AG08396 (cell line): ENCODE measurements at places on chromosomes 6 and 20.
A peak's percentile ranks its signal among the peaks of the same experiment; 100 is the strongest.

GRCh38 chr6:118787724-118788423, 106.1 kb upstream of the ASF1A start:
- DNase-seq: no peak

DNA sequence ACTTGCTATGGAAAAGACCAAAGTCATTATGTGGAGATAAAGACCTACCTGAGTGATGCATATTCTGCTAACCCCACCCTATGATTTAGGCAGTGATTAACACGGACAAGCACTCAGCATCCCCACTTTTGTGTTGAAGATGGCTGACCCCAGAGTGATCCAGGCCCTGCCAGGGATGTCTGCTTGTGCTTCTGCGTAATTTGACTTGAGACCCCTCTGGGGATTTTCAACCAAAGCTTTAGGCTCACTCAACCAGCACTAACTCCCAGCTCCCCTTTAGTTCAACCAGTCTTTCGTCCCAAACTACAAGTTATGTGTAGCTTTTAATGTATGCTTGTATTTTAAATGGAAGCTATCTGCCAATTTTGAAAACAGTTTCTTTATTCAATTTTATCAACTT, 538.0 kb upstream of the ID4 start:
- DNase-seq: no peak

DNA sequence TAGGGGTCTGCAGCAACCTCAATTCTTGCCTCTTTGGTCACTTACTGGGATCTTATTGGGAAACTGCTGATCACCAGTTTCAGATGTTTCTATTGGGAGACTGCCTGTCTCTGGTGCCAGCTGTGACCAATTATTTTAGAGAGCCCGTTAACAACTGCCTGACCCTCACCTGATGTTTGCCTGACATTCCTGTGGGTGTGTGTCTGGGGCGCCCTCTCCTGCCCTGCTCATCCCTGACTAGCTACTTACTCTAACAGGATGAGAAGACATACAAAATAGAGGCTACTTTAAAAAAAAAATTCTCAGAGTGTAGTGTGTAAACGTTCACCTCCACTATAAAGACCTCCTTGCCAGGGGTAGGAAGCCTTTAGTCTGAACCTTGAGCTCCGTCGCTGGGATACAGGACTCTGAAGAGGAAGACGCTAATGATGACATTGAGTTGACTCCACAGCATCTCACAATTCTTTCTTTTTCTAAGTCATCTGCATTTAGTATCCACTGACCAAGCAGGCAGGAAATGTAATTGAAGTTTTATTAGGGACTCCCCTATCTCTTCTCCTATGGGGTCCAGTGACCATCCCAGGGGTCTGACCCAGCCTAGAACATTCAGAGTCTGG, 54.6 kb upstream of the DDR1 start:
- DNase-seq: no peak

GRCh38 chr20:63830841-63831588, at the start of gene ZBTB46:
Gene ZBTB46 (minus strand): TSS chr20:63831264. CDS start chr20:63790757, 40,507 bp downstream.
- DNase-seq: peak; percentile 97

DNA sequence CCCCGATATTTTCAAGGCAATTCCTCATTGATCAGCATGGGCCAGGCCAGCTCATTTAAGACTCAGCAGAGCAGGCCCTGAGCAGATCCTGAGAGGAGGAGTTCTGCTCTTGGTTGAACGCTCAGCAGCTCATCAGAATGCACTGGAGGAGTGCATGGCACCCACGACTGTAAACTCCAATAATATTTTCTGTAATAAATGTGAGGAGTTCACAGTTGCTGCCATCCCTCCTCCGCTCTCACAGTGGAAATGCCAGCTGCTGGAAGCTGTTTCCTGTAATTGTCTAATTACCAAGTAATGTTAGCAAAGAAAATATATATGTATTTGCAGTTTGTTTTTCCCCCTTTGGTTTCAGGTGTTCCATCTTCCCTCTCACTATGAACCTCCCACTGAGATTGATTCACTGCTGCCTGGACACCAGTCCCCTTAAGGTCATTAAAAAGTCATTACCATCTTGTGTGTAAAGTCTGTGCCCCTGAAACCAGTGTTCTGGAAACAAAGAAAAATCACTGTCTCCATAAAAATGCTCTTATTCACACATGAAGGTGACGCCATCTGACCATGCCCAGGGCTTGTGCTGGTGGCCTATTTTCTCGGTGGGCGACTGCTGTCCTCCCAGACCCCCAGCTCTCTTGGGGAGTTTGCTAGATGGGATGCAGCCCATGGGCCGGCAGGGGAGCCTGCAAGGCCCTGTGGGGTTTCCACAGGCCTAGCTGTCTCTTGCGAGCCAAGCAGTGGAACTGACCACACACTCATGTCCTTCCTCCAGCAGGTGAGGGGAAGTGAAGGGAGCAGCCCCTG, 374.2 kb downstream of the ZFAND3 start:
- DNase-seq: no peak

- no peak for DNase-seq
These were observed 96.7 kb downstream of the SLC22A23 start for GRCh38 chr6:3359973-3360726.

- DNase-seq: no peak
These were observed 120.0 kb downstream of the CEBPB start for GRCh38 chr20:50310673-50311051.

DNA sequence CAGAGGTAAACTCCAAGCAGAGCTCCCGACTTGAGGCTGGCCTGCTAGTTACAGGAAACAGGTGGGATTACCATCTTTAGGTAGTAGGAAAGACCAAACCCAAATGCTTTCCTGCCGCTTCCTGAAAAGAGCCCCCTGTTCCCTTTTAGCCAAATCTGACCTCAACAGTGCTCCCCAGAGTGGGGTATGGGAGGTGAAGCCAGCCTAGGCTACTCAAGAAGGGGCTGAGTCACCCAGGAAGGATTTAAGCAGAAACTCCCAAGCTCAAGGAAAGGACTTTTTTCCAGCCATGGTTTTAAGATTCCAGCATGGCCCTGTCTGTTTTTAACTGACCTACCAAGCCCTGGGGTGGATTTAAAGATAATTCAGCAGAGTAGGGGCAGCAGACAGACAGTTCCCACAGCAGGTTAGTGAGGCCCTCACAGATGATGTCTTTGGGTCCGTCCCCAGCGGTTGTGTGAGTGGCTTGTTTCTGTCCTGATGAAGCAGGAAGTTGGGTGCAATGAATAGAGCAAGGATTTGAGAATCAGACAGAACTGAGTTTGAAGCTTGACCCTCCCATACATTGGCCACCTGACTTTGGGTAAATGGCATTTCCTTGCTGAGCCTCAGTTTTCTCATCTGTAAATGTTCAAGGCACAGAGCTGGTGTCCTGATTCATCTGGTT, 76.9 kb upstream of the MAFB start:
- no peak for DNase-seq

GRCh38 chr20:60803335-60804055, 448.6 kb upstream of the CDH4 start:
- no peak for DNase-seq

DNA sequence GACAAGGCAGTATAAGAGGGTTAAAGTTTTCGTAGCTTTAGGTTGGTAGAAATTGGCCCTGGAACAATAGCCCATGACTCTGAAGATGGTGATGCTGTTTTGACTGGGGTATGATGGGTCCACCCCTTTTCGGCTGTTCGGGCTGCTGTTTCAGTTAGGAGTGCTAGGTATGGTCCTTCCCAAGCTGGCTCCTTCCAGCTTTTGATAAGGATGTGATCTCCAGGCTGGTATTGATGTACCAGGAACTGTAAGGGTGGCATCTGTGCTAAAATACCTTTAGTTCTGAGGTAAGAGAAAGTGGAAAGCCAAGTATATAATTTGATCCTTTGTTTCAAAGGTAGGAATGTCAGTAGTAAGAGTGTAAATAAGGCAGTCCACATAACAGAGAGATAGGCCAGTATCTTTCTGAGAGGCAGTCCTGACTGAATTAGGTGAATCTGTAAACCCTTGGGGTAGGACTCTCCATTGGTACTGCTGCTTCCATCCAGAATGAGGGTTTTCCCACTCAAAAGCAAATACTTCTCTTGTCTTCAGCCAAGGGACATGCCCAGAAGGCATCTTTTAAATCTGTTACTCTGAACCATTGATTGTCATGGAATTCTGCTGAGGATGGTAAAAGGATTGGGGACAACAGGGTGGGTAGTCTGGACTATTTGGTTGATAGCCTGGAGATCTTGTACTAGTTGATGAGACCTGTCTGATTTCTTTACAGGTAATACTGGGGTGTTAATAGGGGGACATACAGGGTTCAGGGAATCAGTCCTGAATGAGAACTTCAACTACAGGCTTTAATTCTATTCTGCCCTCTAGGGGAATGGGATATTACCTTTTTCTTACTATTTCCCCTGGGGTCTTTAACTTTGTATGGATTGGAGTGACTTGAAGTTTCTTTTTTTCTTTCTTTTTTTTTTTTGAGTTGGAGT, 6.1 kb upstream of the ZNFX1 start:
- DNase-seq: no peak

- no peak for DNase-seq
These were observed 45.2 kb upstream of the PTPN1 start for GRCh38 chr20:50464725-50465650.

- DNase-seq: no peak
These were observed 614.9 kb downstream of the DOK5 start for GRCh38 chr20:55090286-55090685.

- DNase-seq: no peak
These were observed 9.5 kb upstream of the UQCC2 start for GRCh38 chr6:33720998-33721397.

DNA sequence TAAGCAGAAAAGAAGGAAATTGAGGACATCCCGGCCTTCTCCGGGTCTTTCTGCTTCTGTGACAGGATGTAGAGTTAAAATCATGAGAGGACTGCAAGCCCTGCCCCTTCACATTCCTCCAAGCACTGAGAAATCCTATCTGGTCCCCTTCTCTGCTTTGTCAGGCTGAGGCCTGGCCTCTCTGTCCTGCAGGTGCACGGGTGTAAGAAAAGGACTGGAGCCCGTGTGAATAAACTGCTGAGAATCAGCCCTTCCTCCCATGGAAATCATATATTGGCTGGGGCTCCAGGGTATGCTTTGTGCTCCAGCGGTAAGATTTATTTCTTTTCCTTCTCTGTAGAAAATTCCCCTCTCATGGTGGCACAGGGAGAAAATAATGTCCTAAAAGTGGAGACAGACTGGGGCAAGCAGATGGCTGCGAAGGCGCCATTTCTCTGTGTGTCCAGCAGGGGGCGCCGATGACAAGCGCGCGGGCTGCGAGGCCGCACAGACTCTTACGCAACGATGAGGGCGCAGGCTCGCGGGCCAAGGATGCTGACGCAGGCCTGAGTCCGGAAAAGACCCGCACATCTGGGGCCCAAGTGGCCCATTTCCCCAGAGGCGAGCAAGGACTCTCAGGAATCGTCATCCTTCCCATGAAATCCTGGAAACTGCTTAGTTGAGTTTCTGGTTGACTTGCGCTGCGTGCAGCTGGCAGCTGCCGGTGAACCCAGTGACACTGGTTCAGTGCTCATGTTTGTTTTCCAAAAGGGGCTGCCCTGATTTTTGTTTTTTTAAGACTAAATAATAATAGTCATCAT, 258.6 kb downstream of the ADGB start:
- peak; percentile 90 for DNase-seq

DNA sequence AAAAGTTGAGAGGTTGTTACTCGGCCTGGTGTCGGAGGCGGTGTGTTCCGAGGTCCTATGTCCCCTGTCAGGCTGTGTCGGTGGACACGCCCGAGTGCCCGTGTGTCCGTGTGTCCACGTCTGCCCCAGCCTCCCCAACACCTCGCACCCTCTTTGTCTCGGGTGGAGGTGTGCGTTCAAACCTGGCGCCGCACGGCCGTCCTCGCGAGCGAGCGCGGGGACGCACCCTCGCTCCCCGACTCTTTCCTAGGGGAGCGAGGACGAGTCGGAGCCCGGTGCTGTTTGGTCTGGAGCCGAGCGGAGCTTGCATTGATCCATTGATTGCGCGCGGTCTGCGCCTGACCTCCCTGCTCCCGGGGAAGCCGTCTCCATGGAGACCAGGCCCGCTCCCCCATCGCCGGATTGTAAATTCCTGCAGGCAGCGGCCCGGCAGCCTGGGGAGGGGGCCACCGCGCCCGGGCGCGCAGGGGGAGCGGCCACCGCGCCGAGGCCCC, 411 bp upstream of the SCUBE3 start:
- DNase-seq: no peak

- no peak for DNase-seq
These were observed 15.4 kb downstream of the IGF2R start for GRCh38 chr6:159984268-159984786.

GRCh38 chr6:106785298-106785697, 155.9 kb downstream of the QRSL1 start:
- DNase-seq: no peak

GRCh38 chr20:1210501-1210900, 7.2 kb downstream of the C20orf202 start:
- no peak for DNase-seq

- peak; percentile 58 for DNase-seq
These were observed 809 bp upstream of the NOL7 start for GRCh38 chr6:13614126-13614925.

GRCh38 chr6:112682071-112682470, 334.9 kb downstream of the RFPL4B start:
- no peak for DNase-seq

GRCh38 chr6:112526594-112526993, 179.5 kb downstream of the RFPL4B start:
- DNase-seq: no peak

DNA sequence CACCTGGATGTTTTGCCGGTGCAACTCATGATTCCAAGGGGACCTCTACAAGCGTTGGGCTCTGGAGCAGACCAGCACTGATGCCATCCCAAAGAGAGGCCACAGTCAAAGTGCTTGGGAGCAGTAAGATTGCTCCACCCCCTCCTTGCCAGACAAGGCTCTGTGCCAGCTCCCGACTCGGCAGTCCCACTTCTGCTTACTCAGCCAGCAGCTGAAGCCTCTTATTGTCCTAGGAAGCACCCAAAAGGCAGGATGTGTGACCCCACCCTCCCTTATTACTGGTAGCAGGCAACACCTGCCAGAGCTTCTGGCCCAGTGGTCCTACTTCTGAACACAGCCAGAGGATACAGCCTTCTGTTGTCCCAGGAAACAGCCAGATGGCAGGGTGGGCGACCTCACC, 614.2 kb downstream of the TENT5A start:
- no peak for DNase-seq

GRCh38 chr6:89371849-89372505, 19.5 kb upstream of the UBE2J1 start:
- DNase-seq: peak; percentile 79

DNA sequence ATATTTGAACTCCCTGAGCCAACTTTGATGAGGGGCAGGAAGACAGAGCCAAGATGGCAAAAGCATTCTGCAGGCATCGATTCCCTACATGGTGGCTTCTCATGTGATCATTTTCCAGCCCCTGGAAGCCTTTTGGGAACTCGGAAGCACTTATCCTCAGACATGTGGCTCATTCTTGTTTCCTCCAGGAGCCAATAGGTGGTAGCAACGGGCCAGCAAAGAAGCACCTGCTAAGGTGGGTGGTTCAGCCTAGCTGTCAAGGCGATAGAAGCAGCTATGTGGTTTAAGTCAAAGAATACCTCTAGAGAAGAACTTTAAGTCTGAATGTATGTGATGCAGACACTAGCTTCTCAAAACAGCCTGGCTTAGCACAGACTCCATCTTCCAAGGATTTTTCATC, 64.9 kb upstream of the PAX1 start:
- no peak for DNase-seq
